Cortex of kidney (tissue), 1 donor: ENCODE measurements at places on chromosomes 2 and 18.

DNA sequence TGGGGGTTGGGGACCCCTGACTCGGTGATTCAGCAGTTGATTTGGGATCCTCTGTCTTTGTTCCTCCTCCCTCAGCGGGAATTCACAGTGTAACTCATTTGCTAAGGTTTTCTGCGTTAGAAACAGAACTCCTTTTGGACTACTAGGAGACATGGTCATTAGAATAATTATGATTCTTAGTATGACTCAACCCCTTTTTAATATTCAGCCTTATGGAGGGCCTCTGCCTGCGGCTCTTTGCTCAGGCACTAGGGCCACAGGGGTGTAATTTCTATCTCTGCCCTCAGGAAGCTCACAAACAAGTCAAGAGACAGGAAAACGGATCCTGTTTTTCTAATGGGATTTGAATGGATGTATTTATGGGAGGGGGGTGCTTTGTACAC, 117.4 kb downstream of the SPTBN1 start:
- DNase-seq = no peak

DNA sequence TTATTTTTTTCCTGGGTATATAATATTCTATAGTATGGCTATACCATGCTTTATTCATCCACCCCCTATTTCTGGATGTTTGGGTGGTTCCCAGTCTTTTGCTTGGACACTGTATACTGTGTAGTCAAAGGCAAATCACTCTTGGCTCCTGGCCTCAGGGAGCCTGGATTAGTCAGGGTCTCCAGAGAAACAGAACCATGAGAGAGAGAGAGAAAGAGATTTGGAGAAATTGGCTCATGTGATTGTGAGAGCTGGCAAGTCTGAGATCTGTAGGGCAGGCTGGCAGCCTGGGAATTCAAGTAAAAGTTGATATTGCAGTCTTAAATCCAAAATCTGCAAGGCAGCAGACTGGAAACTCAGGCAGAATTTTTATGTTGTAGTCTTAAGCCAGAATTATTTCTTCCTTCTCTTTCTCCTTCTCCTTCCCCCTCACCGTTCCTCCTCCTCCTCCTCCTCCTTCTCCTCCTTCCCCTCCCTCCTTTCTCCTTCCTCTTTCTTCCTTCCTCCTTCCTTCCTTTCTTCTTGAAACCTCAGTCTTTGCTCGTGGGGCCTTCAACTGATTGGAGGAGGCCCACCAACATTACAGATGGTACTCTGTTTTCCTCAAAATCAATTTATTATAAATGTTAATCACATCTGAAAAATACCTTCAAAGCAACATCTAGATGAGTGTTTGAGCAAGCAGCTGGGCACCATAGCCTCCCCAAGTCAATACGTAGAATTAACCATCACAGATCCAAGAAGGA, 33.0 kb downstream of the CTIF start:
- no peak for DNase-seq

- DNase-seq = no peak
Measured at GRCh38 chr2:184336688-184337087, 261.6 kb upstream of the ZNF804A start.

DNA sequence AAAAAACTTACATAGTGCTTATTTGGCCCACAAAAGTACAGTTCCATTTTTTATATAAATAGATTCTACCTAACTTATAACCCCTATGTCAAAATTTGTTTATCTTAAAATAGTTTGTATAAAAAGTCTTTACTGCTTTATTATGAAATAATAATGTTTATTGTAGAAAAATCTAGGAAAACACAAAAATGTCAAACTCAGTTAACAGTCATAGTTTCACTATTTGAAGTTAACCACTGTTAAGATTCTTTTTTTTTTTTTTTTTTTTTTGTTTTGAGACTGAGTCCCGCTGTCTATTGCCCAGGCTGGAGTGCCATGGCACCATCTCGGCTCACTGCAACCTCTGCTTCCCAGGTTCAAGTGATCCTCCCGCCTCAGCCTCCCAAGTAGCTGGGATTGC, 26.5 kb upstream of the ABI2 start:
- DNase-seq = no peak

GRCh38 chr2:5482929-5483331, 209.3 kb upstream of the SOX11 start:
- no peak for DNase-seq

DNA sequence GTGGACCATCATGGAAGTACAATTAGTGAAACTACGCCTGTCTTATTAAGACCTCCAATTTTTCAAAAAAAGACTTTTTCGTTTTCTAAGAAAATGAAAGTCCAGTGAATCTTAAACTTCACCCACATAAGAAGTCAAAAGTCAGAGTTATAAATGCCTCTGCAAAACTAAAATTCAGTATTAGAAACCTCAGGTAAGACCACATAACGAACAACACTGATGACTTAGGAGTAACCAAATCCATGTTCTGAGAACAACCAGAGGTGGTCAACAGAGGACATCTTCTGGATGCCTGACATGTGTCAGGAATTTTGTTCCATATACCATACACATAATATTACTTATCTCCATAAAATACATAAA, 62.4 kb downstream of the RPL31 start:
- DNase-seq = no peak

- DNase-seq = no peak
Measured at GRCh38 chr2:23953625-23954024, 13.4 kb downstream of the UBXN2A start.

DNA sequence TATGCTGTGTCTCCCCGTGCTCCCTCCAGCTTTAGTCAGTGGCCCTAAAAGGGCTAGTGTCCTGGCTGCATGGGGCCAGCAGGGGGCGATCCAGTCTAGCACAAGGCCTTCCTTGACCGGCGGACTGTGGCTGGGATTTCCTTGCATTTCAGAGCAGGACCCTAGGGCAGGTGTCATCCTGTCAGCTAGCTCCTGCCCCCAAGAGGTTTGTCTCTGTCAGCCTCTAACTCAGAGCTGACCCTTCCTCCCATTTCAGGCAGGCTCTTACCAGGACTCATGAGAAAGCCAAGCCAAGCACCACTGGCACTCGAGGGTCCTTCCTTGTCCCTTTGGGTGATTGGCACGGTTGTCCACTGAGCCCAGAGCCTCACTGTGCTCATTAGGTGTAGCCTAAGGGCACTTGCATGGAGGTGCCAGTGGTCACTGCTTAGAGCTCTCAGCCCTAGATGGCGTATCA, 140.3 kb downstream of the RPIA start:
- no peak for DNase-seq

- no peak for DNase-seq
Measured at GRCh38 chr2:191244350-191244749, 854 bp upstream of the MYO1B start.

DNA sequence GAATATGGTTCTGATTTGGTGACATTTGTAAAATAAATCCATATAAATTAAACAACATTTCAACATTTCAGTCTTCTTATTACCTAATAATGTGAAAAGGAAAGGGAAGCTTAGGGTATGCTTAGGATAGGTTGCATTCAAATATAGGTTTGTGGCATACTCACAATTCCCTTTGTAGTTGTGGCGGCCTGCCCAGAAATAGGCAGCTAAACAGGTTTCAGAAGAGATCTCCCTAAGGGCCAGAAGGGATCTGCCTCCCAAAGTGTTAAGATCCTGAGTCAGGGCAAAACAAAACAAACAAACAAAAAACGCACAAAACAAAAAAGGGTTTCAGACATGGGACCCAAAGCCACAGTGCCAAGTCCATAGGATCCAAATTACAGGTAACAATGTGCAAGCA, 41.4 kb upstream of the TCF7L1 start:
- DNase-seq = no peak

DNA sequence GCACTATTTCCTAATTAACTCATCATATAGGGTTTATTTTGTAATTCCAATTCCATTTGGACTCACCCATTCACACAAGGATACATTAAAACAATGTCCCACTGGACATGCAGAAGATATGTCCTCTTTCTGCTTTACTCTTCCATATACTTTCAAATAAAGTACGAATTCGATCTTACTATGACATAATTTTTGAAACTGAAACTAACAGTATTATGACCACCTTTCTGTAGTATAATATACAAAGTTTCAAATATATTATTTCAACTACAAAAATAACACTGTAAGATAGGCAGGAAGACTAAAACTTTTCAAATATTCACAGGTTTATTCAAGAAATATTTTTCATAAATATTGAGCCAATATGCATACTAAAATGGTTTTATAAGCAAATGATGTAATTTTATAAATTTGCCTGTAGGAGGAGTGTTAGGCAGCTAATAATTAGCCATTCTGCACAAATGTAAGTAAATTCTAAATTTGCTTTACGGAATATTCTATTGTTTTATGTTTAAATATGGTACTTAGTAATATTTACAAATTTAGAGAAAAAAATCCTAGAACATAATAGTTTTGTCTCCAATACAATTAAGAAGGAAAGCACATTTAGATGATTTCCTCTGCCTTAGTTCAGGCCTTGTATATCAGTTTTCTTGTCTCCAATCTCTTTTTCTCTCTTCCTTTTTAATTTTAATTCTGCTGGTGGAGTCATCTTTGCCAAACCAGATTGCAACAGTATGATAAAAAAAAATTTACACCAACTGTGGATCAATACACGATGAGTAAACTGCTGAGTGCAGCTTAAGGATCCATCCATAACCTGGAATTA, 85.9 kb downstream of the CERKL start:
- DNase-seq = no peak

DNA sequence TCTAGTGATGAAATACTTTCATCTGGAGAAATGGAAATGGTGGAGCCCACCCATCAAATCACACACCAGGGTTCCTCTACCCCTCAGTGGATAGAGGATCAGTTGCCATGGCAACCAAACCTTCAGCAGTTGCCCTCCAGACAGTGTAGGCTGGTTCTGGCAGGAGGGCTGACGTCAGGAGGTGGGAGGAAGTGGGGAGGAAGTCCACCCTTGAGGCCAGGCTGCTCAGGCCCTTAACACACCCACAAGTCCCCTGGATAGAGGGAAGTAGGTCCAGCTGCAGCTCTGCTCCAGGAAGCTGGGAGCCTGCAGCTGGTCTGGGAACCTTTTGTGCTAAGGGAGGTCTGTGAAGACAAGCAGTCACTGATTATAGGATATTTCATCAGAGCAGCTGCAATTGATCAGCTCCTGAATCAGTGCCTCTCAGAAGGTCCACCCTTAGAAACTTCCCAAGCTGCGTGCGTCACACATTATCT, 186.6 kb downstream of the MTX2 start:
- DNase-seq = no peak

DNA sequence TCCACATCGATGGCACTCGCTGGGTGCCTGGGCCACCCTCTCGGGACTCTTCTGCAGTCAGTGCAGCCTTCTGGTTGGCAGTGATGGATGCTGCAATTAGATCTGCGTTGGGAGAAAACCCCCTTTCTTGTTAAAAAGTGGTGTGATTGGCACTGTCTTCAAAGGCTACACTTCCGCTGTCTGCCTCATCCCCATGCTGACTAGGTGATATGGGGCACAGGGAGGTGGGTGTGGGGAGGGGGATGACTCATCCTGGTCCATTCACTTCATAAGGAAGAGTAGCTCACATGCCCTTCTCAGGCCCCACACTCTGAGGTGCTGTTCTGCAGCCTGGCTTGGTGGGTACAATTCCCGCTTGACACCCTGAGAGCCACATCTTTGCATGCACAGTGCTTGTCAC, 77.4 kb downstream of the THNSL2 start:
- no peak for DNase-seq

GRCh38 chr2:106781196-106781595, 104.8 kb downstream of the ST6GAL2 start:
- no peak for DNase-seq

- DNase-seq = no peak
Measured at GRCh38 chr2:30679426-30680088, 127.7 kb downstream of the CAPN13 start.

- no peak for DNase-seq
Measured at GRCh38 chr2:9897846-9898245, 53.6 kb upstream of the GRHL1 start.

DNA sequence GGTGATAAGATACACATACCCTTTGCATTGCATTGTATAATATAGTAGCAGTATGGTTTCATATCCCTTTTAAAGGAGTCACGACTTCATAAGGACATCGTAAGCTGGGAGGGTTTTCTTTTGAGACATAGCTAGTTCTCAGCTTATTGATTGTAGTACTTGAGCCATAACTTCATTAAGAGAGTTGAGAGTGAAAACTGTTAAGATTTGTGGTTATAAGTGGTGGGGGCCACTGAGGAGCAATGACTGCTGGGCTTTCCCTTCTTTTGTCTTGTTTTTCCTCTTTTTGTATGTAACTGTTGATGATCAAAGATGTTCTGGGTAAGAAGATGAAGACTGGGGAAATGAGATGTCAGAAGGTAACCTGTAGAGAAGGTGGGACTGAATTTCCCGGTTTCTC, 11.0 kb downstream of the EIF5B start:
- no peak for DNase-seq

GRCh38 chr18:3329471-3329870, 67.5 kb downstream of the MYL12B start:
- no peak for DNase-seq

DNA sequence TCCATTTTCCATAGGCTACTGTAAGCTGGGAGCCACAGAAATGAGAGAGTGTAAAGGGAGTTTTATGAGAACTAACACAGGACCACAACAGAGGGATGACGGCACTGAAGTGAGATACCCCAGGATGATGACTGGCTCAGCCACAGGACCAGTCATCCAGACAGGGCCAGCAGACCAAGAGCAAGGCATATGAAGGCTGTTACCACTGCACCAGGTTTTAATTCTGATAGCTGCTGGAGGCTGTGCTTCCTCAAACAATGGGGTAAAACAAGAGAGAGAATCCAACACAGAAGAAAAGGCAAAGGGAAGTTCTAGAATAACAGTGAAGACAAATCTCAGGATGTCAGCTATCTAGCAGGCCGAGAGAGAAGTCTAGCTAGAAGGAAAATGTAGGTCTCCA, 94.9 kb downstream of the BCL2 start:
- no peak for DNase-seq

GRCh38 chr18:48576457-48576771, 37.6 kb downstream of the CTIF start:
- no peak for DNase-seq

GRCh38 chr2:1756456-1756855, 12.1 kb upstream of the PXDN start:
- no peak for DNase-seq

GRCh38 chr2:147433822-147434221, 411.0 kb upstream of the ACVR2A start:
- DNase-seq = no peak
